ENCODE measurements at places on chromosomes 3 and 15.

DNA sequence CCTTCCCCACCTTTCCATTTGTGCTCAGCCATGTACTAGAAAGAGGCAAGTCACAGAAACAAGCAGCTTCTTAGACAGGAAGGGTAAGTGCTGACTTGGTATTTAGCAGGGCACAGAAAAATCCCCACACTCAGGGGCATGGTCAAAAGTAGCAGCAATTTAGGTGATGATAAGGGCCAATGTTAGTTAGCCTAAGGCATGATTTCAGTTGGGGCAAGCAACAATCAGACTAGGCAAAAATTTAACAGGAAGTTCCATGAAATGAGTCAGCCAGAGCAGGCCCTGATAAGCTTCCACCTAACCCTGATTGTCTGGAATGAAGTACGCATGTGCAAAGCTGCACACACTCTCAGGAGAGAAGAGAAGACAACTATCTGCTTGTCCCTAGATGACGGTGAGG lies 423.4 kb upstream of the UBE2E2 start:
- DNase-seq: no peak

GRCh38 chr15:70653426-70653825 lies 109.9 kb downstream of the UACA start:
- DNase-seq: no peak

DNA sequence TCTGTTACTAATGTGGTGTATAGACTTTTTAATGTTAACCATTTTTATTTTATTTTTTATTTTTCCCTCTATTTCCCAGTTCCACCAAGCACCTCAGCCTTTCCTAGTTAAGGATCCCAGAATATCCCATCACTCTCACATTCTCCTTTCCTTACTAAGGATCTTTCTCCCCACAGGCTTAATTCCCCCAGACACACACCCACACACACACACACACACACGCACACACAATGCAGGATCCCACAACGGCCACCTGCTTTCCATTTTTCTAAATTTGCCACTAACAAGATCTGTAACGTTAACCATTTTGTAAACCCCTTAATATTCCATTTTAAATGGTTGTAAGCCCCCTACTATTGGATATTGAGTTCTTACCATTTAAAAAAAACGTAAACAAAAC lies 404.1 kb downstream of the ZIC1 start:
- no peak for DNase-seq

- peak; percentile 35 for DNase-seq
Measured at GRCh38 chr15:29815000-29815710, 7.1 kb downstream of the TJP1 start.

- no peak for DNase-seq
Measured at GRCh38 chr3:195834675-195835583, 23.2 kb upstream of the MUC4 start.

- DNase-seq: no peak
Measured at GRCh38 chr3:188749010-188749617, 422.7 kb upstream of the TPRG1 start.

DNA sequence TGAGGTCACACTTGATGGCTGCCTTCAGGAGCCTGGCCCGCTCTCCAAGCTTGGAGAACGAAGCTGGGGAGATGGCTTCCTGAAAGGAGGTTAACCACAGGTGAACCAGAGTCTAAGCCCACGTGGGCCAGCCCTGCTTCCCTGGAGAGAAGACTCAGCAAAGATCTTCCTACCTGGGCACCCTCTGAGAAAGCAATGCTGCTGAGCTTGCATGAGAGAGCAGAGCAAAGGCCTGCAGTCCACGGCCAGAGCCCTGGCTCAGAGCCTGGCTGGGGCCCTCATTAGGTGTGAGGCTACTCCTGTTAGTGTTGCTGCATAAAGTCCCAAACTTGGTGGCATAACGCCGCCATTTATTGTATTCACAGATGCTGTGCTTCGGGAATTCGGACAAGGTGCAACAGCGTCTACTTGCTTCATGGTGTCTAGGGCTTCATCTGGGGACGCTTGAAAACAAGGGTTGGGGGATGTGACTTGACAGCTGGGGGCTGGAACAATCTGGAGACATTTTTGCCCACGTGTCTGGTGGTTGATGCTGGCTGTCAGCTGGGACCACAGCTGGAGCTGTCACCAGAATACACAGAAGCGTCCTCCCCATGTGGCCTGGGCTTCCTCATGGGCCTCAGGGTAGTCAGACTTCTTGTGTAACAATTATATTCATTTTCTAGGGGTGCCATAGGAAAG lies 87.9 kb upstream of the MEF2A start:
- no peak for DNase-seq

- no peak for DNase-seq
Measured at GRCh38 chr3:39126532-39127071, 19.1 kb downstream of the TTC21A start.

- DNase-seq: no peak
Measured at GRCh38 chr15:53445531-53445930, 313.9 kb downstream of the WDR72 start.

GRCh38 chr3:9352917-9353752 lies 9.7 kb upstream of the THUMPD3 start:
- DNase-seq: peak; percentile 55

GRCh38 chr3:69775751-69776150 lies 36.5 kb downstream of the MITF start:
- DNase-seq: no peak

- DNase-seq: no peak
Measured at GRCh38 chr3:197956626-197956988, 3.4 kb upstream of the LMLN start.

DNA sequence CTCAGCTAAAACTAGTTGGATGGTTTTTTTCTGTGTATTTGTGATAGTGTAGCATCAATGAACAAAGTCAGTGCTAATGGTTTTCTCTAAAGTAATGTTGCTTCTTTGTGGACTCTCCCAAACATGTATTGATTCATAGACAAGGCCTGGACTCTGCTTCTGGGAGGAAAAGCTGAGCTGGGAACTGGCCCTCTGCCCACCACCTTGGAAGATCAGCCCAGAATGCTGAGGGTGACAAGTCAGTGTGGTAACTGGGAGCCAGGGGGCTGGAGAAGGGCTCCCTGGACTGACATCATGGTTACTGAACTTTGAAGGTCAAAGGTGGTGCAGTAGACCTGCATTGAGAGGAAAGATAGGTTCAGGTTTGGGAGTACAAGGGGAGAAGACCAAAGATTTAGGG lies 3.0 kb downstream of the ARHGAP31 start:
- no peak for DNase-seq

GRCh38 chr15:52584414-52584813 lies 15.6 kb upstream of the ARPP19 start:
- DNase-seq: no peak

DNA sequence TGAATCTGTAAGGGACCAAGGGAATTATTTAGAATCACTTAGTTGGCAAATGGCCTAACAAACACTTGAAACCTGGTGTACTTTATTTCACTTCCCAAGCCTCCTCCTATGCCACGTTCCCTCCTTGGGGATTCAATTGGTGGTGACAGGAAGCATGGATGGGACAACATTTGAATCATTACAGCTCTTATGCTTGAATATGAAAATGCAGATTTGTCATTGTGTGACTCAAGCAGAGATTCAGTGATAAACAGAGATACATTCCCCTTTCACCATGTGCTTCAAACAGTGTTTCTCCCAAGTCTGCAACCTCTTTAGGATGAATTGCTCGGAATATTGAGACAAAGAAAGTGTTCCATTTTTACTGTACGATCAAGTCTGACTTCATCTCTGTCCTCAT lies 32.7 kb upstream of the MED12L start:
- DNase-seq: no peak

GRCh38 chr3:187750006-187750512 lies 4.8 kb upstream of the BCL6 start:
- peak; percentile 87 for DNase-seq

GRCh38 chr3:165642761-165643420 lies 194.3 kb downstream of the BCHE start:
- peak; percentile 17 for DNase-seq

GRCh38 chr3:30475038-30475808 lies 131.2 kb upstream of the TGFBR2 start:
- no peak for DNase-seq

DNA sequence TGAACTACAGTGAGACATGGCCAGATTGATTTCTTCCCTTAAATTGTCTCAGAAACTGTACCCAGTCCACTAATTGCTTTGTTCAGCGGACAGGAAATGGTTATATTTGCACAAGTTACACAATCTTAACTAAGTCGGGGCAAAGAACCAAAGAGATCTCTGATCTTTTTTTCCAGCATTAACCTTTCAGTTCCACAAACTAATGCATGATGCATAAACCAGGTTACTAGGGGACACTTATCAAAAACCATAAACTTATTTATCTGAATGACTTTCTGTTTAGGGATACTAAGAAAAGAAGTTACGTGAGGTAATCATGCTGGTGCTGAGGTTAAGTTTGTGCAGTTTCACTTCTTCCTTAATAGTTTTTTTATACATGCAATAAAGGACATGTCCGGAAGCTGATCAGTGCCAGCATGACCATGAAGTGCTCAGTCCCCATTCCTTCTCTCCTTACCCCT lies 22.4 kb downstream of the FNDC3B start:
- no peak for DNase-seq

GRCh38 chr3:3799173-3800079 lies at the start of gene LRRN1:
TSS of gene LRRN1 (plus strand) at chr3:3799431. CDS start at chr3:3844642, 45,211 bp downstream.
- DNase-seq: peak; percentile 69

DNA sequence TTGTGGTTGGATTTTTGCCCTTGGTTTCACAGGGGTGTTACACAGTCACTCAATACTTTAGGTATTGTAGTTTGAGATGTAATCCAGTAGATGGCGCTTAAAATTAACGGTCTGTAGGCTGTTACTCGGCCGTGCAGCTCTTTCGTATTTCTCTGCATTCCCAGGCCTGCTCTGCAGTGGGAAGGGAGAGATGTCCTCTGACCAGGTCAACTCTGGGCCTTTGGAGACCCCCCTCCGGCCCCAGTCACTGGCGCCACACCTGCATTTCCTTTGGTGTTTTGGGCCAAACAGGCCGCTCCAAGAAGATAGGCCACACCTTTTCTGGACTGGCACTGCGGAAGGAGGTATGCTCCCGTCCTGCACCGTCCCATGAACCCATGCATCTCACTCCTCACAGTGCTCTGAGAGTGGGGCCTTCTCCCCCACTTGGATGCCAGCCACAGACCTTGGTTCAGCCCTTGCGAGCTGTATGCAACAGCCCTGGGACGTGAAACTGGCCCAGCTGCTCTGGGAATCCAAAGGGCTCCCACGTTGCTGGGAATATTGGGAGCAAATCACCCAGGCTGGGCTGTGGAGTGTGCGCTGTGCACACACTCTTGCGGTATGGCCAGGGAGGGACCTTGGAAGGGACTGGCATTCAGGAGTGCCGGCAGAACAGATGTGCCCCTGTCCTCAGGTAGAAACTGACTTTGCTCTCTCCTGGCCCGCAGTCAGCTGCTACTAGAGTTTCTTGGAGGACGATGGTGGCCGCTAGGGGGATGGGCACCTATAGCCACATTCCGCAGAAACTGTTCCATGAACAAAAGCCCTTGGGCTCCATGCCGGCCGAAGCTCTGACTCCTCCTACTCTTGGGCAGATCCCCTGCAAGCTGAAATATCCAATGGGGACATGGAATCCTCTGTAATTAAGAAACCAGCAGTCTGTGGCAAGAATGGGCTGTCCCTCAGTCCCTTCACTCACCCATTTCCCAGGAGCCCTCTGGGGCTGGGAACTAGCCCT lies 410.5 kb upstream of the CADM2 start:
- DNase-seq: peak; percentile 85

DNA sequence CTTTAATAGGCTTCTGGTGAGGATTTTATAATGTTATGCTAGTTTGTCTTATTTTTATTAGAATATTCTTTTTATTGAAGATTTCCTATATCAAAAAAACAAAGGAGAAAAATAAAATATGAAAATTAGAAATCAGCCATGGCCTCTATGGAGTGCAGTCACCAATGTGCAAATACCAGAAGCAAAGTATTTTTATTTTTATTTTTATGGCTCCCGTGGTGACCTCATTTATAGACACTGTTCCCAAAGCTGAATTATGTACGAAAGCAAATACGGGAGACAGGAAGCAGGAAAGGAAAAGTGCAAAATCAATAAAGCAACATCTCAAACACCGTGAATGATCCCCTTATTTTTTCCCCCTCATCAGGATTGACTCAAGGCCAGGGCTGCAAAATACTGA lies 35.1 kb downstream of the DAZL start:
- no peak for DNase-seq

GRCh38 chr15:60854858-60855564 lies 374.1 kb downstream of the RORA start:
- DNase-seq: peak; percentile 45

- no peak for DNase-seq
Measured at GRCh38 chr3:121735047-121735696, 14.4 kb downstream of the GOLGB1 start.

DNA sequence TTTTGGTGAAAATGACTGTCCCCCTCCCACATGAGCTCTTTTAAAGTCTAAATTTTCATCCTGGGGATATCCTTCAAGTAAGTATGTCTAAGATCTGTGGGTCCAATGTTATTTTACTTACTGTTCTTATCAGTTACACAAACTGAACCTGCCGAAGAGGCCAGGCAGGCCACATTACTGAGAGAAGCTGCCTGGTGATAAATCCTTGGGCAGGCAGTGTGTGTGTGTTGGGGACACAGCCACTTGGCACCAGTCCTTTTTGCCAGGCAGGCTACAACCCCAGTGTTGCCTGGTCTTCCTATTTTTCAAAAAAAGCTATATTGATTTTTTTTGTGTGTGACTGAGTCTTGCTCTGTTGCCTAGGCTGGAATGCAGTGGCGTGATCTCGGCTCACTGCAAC lies 50.6 kb upstream of the RASA2 start:
- no peak for DNase-seq

- DNase-seq: no peak
Measured at GRCh38 chr3:188320757-188321156, 166.8 kb downstream of the LPP start.

DNA sequence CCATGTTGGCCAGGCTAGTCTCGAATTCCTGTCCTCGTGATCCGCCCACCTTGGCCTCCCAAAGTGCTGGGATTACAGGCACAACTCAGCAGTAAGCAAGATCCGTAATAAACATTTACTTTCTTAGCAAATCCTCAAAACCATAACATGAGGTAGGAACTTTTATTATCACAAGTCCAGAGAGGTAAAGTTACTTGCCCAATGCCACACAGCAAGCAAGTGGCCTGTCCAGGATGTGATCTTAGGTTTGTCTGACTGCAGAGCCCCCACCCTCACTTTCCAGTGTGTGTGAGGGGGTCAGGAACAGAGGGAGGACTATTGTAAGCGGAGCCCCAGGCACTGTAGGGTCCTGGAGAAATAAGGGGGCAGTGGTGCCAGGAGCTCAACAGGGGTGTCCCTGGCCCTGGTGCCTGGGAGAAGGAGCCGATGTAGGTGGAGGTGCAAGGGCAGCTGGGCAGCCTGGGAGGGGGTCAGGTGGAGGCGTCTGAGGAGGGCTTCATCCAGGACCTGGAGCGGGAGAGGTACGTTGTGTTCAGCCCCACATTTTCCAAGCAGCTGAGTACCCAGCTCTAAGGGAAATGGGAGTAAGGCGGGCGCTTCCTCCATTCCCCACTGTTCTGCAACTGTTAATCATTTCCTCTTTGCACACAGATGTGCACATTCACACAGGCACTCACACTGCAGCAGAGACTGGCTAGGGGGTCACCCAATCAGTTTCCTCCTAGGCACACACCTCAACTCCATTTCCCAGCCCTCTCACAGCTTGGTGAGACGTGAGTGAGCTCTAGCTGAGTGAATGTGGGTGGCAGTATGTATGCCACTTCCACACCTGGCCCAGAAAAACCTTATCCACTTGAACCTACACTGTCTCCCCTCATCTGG lies 5.9 kb downstream of the RPUSD3 start:
- no peak for DNase-seq

All from NCI-H524 (cell line).